ENCODE measurements at places on chromosomes 7 and 10.

GRCh38 chr10:120980279-120981255, 129.4 kb downstream of the WDR11 start:
- no peak for DNase-seq

DNA sequence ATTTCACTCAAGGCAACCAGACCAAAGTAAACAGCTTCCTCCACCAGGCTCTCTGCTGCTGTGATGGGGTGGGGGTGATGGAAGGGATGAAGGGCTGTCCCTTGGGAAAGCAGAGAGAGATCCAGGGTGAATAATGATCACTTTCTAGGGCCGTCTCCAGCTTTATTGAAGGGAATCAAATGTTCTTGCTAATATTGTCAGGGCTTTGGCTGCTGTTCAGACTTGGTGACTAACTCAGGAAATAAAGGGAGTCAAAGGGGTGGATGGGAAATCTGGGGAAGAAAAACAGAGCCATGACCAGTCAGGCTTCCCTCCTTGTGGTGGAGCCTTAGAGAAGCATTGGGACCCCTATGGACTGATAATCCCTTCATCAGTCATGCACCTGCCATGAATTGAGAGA, 196.2 kb upstream of the AGK start:
- no peak for DNase-seq

GRCh38 chr7:815284-816216, 16.7 kb upstream of the SUN1 start:
- DNase-seq, result no peak

DNA sequence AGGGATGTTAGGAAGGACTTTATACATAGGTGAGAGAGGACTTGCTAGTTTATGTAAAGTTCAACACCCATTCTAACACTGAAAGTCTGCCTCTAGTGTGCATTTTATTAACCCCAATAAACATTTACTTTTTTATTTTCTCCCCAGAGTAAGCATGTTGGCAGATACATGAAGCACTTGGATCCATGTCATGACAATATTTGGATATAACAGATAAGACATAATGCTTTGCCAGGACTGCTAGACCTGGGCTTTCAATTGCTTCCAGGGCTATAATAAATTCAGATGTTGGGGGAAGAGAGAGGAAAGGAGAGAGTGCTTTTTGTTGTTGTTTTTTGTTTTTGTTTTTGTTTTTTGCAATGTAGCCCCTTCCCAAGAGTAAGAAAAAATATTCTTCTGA, 269.3 kb upstream of the LRRTM3 start:
- no peak for DNase-seq

DNA sequence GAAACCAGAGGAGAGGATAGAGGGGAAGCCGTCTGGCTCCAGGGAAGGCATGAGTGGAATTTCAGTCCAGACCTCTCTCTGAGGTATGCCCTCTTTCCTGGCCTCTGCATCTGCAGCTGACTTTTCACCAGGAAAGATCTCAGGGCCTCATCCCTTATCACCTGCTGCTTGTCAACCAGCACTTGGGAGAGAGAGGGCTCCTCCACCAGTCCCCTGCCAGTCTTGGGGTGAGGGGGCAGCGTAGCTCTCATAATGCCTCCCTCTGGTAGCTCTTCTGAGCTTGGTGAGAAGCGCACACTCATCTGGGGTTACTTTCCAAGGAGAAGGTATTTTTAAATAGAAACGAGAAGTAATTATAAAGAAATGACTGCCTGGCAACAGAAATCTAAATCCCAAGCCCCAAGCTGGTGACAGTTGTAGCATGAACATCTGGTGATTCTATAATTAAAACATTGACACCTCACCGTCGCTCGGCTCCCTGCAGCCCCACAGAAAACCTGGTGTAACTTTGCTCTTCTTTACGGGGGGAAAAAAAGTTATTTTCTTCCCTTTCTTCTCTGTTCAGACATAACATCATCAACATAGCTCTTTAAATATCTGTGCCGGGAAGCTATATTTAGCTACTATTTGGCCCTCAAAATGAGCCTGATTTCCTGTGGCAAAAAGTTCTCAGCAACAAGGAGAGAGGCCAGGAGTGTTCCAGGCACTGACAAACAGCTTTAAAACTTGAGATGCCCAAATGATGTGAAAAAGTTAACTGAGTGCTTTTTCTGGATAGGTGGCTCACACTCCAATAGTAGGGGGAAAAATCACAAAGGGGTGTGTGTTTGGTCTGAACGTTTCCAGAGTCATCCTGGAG, 26.9 kb downstream of the HIP1 start:
- DNase-seq, result no peak

GRCh38 chr7:111324228-111324627, 233.3 kb downstream of the LRRN3 start:
- DNase-seq, result no peak

DNA sequence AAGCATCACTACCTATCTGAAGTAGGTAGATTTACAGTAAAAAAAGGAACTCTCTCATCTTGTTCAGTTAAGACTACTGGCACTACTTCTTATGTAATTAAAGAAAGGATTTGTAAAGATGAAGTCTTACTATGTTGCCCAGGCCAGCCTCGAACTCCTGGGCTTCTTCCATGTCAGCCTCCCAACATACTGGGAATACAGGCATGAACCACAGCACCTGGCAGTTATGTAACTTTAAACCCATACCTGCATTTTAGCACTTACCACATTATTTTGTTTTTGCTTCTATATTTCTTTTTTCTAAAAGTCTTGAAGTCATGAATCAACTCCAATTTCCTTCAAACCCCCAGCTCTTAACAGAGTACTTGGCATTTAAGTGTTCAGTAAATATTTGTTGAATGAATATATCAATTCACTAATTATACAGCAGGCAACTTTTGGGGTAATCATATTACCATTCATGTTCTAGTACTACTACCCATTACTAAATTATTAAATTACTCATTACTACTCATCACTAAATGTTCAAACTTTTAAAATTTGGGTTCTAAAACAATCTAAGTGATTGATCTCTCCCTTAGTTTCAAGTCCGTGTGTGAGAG, 31.6 kb upstream of the CCDC71L start:
- DNase-seq, result no peak

- DNase-seq, result no peak
Measured at GRCh38 chr10:132006966-132007365, 25.2 kb upstream of the BNIP3 start.

GRCh38 chr7:82413237-82413636, 30.3 kb downstream of the CACNA2D1 start:
- no peak for DNase-seq

- no peak for DNase-seq
Measured at GRCh38 chr7:107070710-107071109, 26.2 kb downstream of the PRKAR2B start.

DNA sequence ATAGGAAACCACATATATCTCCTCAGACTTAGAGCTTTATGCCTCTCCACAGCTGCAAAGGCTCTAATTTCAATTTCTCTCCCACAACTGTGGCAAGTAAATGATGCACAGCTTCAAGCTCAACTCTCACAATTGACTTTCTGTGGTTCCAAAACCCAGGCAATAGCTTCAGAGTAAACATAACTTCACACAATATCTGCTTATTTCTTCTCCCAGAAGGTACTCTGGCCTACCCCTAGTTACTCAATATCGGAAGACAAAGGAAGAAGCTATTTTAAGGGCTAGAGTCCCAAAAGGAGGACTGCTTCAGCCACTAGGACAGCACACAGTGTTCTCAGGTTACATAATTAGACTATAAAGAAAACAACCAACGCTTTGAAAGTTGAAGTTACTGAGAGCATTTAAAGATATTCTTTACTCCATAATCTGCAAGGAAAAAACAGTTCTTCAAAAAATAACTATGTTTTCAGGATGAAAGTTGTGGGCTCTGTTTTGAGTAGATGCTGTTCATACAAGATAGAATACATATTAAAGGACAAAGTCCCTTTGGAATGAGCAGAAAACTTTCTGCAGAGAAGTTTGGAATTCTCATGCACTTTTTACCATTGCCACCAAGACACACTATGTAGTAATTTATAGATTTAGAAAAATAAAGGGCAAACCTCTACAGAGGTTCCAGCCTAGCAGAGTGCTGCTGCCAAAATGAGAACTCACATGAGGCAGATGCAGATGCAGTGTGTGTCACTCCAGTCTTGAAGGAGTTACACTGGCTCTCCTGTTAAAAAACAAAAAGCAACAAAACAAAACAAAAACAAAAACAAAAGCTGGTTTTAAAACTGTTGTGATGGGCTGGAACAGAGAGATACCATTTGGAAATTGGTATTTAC, 81.8 kb downstream of the NT5C2 start:
- DNase-seq, result peak; percentile 63

- no peak for DNase-seq
Measured at GRCh38 chr10:24958091-24958720, 5.8 kb upstream of the PRTFDC1 start.

GRCh38 chr10:14879124-14879927, 660 bp downstream of the SUV39H2 start:
- no peak for DNase-seq

DNA sequence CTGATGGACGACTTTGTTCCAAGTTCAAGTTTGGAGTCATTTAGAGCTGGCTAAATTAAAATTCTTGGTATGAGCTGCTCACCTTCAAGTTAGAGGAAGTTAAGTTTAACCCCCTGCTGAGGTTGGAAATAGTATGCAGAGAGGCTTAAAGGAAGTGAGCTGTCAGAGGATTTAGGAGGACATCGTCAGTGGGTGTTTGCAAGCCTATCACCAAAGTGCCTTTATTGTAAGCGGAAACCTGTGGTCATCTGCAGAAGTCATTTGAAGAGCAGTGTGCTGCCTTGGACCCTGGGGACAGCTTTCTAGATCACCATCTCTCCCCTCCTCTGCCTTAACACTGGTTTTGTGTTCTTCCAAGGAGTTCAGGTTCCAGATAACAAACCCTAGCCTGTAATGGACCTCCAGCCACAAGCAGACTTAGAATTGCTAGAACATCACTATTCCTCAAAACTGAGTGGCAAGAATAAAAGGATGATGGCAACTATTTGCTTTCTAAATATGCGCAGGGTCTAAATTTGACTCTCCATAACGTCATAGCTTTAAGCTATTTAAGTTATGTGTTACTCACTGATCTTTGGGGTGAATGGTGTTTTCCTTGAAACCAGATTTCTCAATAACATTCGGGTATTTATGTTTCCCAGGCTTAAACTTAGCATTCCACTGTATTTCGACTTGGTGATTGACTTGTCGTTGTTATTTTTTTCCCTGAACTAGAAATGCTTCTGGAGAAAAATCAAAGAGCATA, 93.4 kb downstream of the SLC39A12 start:
- DNase-seq, result no peak

DNA sequence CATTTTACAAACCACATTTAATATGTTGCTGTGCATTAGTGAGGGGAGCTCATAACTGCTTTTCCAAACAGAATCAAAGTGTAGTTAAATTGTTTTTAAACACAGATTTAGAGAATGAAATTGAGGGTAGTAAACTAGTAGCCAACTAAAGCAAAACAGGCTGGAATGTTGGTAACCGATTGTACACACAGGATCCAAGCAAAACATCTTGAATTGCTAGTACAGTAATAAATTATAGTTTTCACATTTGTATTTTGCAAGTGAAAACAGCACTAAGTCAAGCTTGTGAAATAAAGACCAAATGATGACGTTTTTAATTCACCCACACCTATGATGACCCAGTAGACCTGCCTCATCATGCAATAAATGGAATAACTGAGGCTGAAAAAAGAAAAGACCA, 198.3 kb downstream of the HDAC9 start:
- DNase-seq, result no peak

DNA sequence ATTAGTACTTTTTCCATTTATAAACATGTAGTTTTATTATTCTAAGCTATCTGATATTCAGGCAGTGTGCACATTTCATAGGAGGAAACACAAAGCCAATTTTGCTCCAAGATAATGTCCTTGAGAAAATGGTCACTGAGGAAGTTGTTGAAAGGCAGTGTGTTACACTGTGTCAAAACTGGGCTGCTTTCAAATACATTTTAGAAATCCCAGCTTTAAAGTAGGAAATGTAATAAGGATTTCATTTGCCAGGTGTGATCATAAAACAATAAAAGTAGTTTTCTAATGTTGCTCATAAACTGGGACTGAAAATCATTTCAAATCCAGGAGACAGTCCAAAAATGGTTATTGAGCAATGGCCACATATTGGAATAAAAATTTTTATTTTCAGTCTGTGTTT, 80.1 kb downstream of the WDR37 start:
- DNase-seq, result no peak

GRCh38 chr7:43572516-43573049, 10.3 kb upstream of the STK17A start:
- DNase-seq, result no peak

DNA sequence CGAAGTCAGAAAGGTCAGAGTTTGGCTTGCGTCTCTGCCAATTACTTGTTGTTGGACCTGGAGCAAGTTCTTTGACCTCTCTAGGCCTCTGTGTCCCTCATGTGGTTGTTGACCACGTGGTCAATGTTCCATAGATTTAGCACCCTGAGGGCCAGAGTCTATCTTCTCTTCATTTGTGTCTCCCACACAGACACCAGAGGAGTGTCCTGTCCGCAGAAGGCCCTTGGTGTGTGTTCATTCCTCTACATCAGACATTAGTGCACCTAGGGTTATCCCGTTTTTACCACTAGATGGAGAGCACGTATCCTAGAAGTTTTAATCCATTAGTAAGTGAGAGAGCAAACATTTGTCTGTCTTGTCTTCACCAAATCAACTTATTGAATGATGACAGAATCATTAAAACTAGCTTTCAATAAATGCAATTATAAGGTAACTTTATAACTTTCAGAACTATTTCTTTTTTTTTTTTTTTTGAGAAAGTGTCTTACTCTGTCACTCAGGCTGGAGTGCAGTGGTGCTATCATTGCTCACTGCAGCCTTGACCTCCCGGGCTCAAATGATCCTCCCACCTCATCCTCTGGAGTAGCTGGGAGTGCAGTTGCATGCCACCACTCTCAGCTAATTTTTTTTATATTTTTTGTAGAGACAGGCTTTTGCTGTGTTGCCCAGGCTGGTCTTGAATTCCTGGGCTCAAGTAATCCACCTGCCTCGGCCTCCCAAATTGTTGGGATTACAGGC, 122.5 kb upstream of the ANKRD1 start:
- peak; percentile 4 for DNase-seq

DNA sequence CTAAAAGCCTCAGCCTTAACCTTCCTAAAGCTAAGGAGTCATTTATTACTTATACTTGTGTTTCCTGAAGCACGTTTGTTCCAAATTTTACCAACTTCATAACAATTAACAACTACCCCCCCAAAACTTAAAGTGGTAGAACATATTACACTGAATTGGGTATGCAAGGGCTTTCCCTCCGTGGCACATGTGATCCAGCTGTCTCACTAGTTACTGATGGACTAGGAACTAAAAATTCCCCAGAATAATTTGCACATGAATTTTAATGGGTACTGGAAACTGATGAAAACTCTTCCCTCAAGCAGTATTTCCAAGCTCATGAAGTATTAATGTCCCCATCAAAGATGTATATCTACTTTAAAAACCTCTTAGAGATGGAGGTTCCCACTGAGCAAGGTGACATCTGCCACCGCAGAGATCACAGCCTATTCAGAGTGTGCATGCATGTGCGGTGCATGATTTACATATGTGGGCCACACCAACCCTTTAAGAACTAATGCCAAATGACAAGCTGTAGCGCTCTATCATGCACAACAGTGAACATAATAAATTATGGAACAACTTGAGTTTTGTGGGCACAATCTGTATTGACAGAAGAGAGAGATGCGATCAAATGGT, 139.9 kb upstream of the ADCY1 start:
- no peak for DNase-seq
